Natural killer cell treated with Interleukin-12 subunit alpha and Interleukin-12 subunit beta and Interleukin-15 and Interleukin-18, amount 100 ng/mL, for 72 hours (primary cell): ENCODE measurements at places on chromosomes 1 and 21. TPM values are rescaled to one million over a fixed set of nuclear protein-coding genes. Genes with fewer than 3 reads are reported as not detected.

CYP4A11 gene
- not detected for total RNA-seq

CD5L gene
- not detected for total RNA-seq

TGFB2 gene
- total RNA-seq, result not detected

SIKE1 gene
- 74.4 TPM for total RNA-seq

C1orf210 gene
- not detected for total RNA-seq

HFM1 gene
- not detected for total RNA-seq

PLA2G5 gene
- not detected for total RNA-seq

TNFRSF18 gene
- 591 TPM for total RNA-seq

F13B gene
- not detected for total RNA-seq

COL24A1 gene
- total RNA-seq, result not detected

IL10RB gene
- total RNA-seq, result 19.9 TPM

FLVCR1 gene
- 15.6 TPM for total RNA-seq

SUSD4 gene
- total RNA-seq, result not detected

TYW3 gene
- total RNA-seq, result 28.4 TPM

ALX3 gene
- total RNA-seq, result not detected

DNA sequence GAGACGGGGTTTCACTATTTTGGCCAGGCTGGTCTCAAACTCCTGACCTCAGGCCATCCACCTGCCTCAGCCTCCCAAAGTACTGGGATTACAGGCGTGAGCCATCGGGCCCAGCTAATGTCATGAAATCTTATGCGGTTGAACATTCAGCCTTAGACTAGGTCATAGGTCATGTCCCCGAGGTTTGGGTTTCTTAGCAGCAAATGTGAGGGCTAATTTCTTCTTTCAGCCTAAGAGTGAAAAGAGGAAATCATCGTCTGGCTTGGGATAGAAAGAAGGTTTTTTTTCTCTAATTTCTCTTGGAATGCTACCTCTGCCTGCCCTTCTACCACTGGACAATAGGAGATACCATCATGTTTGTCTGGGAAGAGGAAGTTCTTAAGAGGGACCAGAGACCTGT, 18.0 kb upstream of the PIK3CD start:
- H3K27me3 ChIP-seq, result no peaks in the 10 kb centered on the region
- H3K27ac ChIP-seq, result peak overlapping the region; percentile 75
- peaks cover 10% of the 10 kb centered on the region for H3K36me3 ChIP-seq
- DNase-seq, result no peak
- H3K4me3 ChIP-seq, result no peak overlapping the region

GRCh38 chr1:173134029-173134428, 73.1 kb downstream of the TNFSF4 start:
- H3K4me3 ChIP-seq, result no peak overlapping the region
- no peak for DNase-seq
- H3K27me3 ChIP-seq, result peaks cover 7% of the 10 kb centered on the region
- H3K27ac ChIP-seq, result no peak overlapping the region

GRCh38 chr1:8113262-8114220, 87.4 kb upstream of the ERRFI1 start:
- peaks cover 14% of the 10 kb centered on the region for H3K4me1 ChIP-seq
- peak overlapping the region; percentile 62 for H3K27ac ChIP-seq
- H3K36me3 ChIP-seq, result no peaks in the 10 kb centered on the region
- H3K4me3 ChIP-seq, result peak overlapping the region; percentile 64
- no peaks in the 10 kb centered on the region for H3K27me3 ChIP-seq

GRCh38 chr1:227951624-227952373, 4.1 kb upstream of the WNT9A start:
- H3K36me3 ChIP-seq, result no peaks in the 10 kb centered on the region
- no peak for DNase-seq
- H3K4me1 ChIP-seq, result peaks cover 6% of the 10 kb centered on the region

- no peaks in the 10 kb centered on the region for H3K4me1 ChIP-seq
- H3K36me3 ChIP-seq, result peaks cover 4% of the 10 kb centered on the region
- no peaks in the 10 kb centered on the region for H3K27me3 ChIP-seq
- H3K4me3 ChIP-seq, result no peak overlapping the region
These were observed 405.3 kb upstream of the PRMT6 start for GRCh38 chr1:106651028-106651762.

GRCh38 chr1:118100686-118101514, 84.1 kb downstream of the SPAG17 start:
- no peak overlapping the region for H3K4me3 ChIP-seq
- H3K27me3 ChIP-seq, result no peaks in the 10 kb centered on the region
- no peaks in the 10 kb centered on the region for H3K4me1 ChIP-seq
- H3K36me3 ChIP-seq, result no peaks in the 10 kb centered on the region
- no peak overlapping the region for H3K27ac ChIP-seq
- DNase-seq, result no peak

DNA sequence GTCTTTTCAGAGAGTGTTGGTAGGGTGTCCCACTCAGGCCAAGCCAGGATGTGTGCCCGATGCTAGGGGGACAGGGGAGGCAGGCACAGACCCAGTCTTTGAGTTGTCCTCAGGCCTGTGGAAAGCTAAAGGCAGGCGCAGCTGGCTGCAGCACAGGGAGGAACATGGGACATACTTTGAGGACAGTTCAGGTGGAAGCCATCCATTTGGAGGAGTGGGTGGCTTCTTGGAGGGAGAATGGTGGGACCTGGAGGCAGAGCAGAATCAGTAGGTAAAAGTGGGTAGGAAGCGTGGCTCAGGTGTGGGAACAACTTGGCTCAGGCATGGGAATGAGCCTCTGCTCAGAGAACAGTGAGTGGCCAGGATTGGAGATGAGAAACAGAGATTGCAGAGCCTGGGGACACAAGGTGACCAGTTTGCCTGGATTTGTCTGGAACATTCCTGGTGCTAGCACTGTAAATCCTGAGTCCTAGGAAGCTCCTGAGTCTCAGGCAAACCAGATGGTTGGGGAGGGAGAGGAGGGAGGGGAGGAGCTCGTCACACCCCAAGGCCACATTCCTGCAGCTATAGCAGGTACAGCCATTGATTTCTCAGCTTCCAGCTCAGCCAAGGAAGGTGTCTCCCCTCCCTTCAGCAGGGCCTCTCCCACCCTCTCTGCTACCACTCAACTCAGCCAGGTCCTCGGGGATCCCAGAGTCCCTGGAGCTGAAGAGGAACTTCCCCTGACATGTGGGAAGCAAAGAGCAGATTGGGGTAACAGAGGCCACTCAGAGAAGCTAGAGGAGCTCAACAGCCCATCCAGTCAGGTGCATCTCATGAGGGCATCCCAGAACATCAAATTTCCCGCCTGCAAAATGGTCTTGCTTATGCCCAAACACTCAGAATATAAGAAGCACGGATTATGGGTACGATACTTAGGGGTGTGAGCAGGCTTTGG, 65.2 kb upstream of the TINAGL1 start:
- DNase-seq, result no peak
- no peaks in the 10 kb centered on the region for H3K36me3 ChIP-seq
- peaks cover under 1% of the 10 kb centered on the region for H3K4me1 ChIP-seq
- H3K4me3 ChIP-seq, result no peak overlapping the region

DNA sequence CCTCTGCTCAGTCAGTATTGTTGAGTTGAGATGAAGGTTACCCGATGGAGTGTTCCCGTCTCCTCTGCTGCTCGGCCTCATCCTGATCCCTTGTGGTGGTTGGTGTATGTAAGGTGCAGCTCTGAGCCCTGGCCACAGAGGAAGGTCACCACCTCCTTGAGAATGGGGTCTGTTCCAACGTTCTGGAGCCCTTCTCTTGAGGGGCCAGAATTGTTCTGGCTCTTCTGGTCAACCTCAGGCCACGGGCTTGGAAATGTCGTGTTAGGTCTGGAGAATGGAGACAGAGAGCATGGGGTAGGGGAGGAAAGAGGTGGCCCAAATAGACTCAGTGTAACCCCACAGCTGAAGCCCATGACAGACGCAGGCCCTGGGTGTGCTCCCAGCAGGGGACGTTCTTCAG, 62.3 kb upstream of the ETV3 start:
- no peak for DNase-seq
- H3K27ac ChIP-seq, result no peak overlapping the region
- H3K4me3 ChIP-seq, result no peak overlapping the region
- peaks cover 4% of the 10 kb centered on the region for H3K4me1 ChIP-seq

GRCh38 chr1:77625250-77625649, 57.2 kb downstream of the ZZZ3 start:
- no peak for DNase-seq
- H3K27ac ChIP-seq, result no peak overlapping the region
- peaks cover 4% of the 10 kb centered on the region for H3K4me1 ChIP-seq

GRCh38 chr1:109990302-109990653, 5.7 kb downstream of the AHCYL1 start:
- no peaks in the 10 kb centered on the region for H3K36me3 ChIP-seq
- no peak overlapping the region for H3K4me3 ChIP-seq
- no peak overlapping the region for H3K27ac ChIP-seq
- H3K4me1 ChIP-seq, result peaks cover 40% of the 10 kb centered on the region

DNA sequence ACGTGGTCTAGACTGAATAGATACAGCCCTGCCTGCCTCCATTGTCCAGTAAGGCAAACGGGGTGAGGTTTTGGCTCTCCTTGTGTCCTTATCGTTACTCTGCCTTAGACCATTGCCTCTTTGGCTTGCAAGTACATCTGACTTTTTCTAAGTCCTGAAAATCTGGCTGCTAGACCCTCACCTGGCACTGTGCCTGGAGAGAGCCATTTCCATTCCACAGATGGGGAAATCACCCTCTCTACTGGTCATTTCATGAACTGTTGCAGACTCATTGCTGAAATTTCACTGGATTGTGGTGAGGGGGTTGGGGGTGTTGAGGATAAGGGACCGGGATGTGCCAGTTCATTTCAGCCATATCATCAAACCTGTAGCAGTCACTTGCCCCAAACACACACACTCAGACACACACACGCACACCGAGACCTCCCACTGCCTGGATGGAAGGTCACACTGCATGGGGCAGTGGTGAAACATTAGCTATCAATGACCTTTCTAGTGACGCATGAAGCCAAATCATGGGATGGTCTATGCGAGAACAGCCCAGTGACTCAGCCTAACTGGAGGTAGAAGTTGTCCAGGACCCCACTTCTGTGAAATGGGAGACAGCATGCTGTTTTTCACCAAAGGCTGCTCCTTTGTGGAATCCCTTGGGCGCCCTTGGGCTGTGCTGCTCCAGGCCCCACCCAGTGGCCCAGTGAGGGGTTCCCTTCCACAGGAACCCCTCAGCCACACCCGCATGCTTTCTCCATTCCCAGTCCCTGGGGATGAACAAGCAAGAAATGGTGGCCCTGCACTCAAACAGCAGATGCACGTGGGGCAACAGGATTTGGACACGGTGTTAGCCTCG, 34.9 kb upstream of the VASH2 start:
- DNase-seq, result no peak
- H3K4me3 ChIP-seq, result no peak overlapping the region
- peaks cover 9% of the 10 kb centered on the region for H3K27me3 ChIP-seq
- no peaks in the 10 kb centered on the region for H3K36me3 ChIP-seq
- no peak overlapping the region for H3K27ac ChIP-seq

DNA sequence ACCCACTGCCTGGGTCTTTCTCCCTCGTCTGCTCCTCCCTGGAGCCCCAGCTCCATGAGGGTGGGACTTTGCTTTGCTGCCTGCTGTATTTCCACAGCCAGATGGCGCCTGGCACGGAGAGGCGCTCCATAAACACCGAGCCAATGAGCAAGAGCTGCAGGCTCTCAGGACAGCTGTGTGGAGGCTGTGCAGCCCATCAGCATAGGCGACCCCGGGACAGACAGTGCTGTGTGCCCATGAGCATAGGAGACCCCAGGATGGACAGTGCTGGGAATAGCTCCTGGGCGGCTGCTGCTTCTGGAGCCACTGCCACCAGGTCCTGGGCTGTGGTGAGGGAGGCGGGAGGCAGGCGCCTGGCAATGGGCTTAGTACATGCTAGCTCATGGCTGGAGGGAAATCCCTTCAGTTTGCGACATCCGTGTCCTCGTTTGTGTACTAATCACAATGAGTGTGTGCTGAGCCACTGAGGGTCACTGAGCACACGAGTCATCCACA, 29.2 kb downstream of the CEP104 start:
- no peak for DNase-seq
- no peak overlapping the region for H3K4me3 ChIP-seq
- H3K27ac ChIP-seq, result no peak overlapping the region
- H3K36me3 ChIP-seq, result peaks cover 12% of the 10 kb centered on the region

DNA sequence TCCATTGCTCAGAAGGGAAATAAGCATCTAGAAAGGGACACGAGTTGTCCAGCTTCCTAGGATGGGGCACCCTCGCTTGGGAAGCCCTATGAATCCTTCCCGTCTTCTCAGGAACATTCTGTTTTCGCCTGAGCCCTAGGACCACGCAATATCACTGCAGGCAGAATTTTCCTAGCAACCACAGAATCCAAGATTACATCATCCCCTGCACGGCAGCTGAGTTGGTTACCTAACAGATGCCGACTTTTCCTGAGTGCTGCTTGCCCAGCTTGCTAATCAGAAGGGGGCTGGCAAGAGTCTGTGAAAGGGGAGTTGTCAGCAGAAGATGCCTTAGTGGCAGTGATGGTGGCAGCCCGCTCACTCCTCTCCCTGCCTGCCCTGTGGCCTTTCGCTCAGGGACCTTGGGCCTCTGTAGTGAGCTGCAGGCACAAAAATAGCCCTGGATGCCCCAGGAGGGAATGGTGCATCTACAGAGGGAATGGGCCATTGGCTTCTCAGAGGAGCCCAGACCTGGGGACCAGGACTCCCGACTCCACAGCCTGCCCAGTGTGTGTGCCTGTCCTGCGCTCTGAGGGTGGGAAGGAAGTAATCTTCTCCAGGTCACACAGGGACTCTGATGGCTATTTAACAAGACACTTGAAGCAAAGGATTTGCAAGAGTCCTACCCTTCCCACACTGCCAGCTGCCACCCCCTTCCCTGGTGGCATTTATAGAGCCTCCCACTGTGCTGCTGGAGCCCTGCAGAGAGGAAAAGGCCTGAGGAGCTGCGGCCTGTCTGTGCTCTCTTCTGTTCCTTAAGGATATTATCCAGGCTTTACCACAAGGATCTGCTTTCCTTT, 28.9 kb upstream of the CLSTN1 start:
- no peaks in the 10 kb centered on the region for H3K27me3 ChIP-seq
- H3K27ac ChIP-seq, result no peak overlapping the region
- no peaks in the 10 kb centered on the region for H3K36me3 ChIP-seq
- no peak overlapping the region for H3K4me3 ChIP-seq

- peak overlapping the region; percentile 27 for H3K4me3 ChIP-seq
- no peaks in the 10 kb centered on the region for H3K36me3 ChIP-seq
- no peaks in the 10 kb centered on the region for H3K4me1 ChIP-seq
- H3K27me3 ChIP-seq, result no peaks in the 10 kb centered on the region
These were observed 592.3 kb upstream of the ADGRL2 start for GRCh38 chr1:81208441-81208840.

DNA sequence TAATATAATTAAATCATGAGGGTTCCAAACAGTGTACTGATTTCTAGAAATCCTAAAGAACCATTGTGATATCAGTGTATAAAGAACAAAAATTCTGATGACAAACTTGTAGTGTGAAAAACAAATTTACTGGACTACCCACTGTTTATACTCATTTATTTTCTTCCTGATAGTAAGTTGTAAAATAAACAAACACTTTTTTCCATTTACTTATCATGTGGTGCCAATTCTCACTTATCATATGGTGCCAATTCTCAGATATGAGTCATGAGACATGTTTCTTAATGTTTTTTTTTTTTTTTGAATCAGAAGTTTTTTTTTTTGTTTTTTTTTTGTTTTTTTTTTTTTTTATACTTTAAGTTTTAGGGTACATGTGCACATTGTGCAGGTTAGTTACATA, 137.7 kb downstream of the LEPR start:
- H3K36me3 ChIP-seq, result peaks cover 5% of the 10 kb centered on the region
- H3K4me1 ChIP-seq, result no peaks in the 10 kb centered on the region
- H3K27me3 ChIP-seq, result no peaks in the 10 kb centered on the region
- H3K4me3 ChIP-seq, result no peak overlapping the region

- no peaks in the 10 kb centered on the region for H3K27me3 ChIP-seq
- H3K4me1 ChIP-seq, result peaks cover 89% of the 10 kb centered on the region
- H3K36me3 ChIP-seq, result peaks cover 6% of the 10 kb centered on the region
- DNase-seq, result peak; percentile 75
These were observed 32.1 kb downstream of the CD247 start for GRCh38 chr1:167486090-167486824.

GRCh38 chr1:107936498-107937481, 28.2 kb downstream of the VAV3 start:
- H3K4me3 ChIP-seq, result peak overlapping the region; percentile 84
- peaks cover 75% of the 10 kb centered on the region for H3K4me1 ChIP-seq
- H3K27me3 ChIP-seq, result no peaks in the 10 kb centered on the region
- peak; percentile 82 for DNase-seq
- H3K27ac ChIP-seq, result peak overlapping the region; percentile 89
